Activated CD4-positive, alpha-beta T cell treated with anti-CD3 and anti-CD28 coated beads, Interleukin-2, amount 50 U/mL, for 1 hour (primary cell): ENCODE measurements at places on chromosomes 4 and X.

- DNase-seq, result no peak
Measured at GRCh38 chrX:134173541-134174272, 63.3 kb upstream of the CCDC160 start.

DNA sequence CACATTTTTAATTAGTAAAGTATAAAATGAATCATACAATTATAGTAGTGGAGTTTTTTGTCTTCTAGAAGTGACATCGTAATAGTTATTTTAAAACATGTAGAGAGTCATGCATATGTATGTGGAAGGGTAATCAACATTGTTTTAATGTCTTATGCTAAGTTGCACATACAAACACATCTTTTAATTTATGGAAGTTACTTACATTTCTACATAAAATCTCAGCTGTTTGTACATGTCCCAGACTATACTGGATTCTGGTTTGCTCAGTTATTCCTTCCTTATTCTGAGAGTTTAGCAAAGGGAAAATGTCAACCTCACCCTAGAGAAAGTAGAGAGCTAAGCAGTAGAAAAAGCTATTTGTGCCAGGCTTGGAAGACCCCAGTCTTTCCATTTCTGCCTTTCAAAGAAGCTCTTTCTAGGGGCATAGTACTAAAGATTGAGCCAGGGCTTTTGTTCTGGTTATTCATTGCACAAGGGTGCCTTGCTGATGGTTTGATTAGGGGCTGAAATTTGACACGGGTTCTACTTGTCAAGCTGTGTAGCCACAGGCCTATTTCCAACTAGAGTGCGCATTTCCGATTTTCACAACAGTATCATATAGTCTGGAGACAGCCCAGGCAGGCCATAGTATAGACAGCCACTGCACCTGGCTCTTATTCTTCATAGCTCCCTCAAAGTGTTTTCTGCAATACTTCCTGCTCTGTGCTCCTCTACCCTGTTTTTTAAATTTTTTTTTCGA, 106.3 kb downstream of the RPA4 start:
- DNase-seq, result no peak

DNA sequence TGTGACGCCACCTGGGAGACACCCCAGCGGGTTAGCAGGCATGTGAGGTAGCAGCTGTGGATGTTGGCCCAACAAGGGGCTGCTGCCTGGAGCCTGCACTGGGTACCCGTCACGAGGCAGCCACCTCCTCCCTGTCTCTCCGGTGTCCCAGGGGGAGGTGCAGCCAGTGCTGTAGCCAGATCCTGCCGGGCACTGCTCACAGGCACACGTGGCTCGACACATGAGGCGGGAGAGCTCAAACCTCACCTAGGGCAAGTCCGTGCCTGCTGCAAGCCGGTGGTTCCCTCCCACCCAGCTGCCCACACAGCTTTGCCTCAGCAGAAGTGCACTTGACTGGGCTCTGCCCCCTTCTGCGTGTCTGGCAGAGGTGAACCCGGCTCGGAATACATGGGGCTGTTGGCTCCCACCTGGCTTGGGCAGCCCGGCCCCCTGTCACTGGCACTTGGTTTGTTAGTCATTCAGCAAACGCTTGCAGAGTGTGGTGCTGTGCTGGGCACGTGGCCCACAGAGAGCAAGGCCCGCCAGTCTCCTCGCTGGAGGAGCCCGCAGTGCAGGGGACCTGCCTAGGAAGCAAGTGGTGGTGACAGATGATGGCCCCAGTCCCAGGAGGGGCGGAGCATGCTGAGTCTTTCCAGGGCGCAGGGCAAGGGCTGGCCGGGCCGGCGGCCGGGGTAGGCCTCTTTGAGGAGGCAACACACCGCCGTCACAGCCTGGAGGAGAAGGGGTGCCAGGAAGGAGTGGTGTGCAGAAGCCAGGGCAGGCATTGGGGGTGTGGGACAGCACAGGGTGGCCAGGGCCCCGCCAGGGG, 10.1 kb upstream of the SH3TC1 start:
- no peak for DNase-seq

- DNase-seq, result no peak
Measured at GRCh38 chrX:24204958-24205357, 55.4 kb downstream of the ZFX start.

GRCh38 chrX:150329282-150329681, 33.8 kb upstream of the MAMLD1 start:
- no peak for DNase-seq

DNA sequence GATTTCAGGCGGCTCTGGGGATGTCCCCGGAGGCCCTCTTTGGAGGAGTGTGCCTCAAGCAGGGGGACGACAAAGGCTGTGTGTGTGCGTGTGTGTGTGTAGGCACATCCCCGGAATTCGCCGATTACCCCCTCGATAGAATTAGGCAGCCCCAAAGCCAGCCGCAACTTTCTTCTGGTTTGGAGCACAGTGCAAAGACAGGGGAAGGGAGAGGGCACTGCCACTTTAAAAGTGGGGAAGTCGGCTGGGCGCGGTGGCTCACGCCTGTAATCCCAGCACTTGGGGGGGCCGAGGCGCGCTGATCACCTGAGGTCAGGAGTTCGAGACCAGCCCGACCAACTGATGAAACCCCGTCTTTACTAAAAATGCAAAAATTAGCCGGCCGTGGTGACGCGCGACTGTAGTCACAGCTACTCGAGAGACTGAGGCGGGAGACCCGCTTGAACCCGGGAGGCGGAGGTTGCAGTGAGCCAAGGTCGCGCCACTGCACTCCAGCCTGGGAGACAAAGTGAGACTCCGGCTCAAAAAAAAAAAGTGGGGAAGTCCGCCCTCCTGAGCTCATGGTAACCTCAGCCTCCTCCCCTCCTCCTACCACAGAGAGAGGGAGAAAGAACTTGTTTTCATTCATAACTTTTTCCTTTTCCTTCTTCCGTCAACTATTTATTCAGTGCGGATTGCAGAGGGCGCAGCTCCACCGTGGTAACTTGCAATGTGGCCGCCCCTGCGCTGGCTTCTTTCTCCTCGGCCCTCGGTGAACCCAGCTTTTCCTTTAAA, 2.4 kb downstream of the SPRY1 start:
- DNase-seq, result peak; percentile 21
